ENCODE measurements at places on chromosomes 11 and 22.
A peak's percentile ranks its signal among the peaks of the same experiment; 100 is the strongest.

DNA sequence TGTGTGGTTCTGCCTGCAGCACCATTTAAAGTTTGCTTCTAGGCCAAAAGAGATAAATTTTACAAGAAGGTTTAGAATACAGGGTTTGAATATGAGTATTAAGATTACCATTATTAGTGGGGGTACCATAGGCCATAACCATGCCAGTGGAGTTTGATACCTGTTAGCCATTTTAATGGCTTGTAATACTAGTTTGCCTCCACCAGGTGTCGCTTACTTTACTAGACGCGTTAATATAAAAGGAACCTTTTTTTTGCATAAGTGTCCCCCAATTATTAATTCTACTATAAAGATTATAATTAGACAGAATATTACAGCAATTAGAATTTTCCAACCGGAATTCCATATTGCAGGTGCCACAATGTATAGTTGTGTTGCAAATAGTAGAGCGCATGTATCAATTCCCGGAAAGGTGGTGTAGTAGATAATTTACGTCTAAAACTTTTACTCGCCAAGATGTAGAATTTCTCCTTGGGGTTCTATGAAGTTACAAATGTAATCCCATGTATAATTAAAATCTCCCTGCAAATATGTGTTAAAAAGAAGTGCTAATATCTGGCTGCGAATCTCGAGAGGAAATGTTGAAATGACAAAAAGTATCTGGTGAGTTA lies 16.1 kb downstream of the MS4A6E start:
- no peak overlapping the region for H3K4me3 ChIP-seq
- H3K36me3 ChIP-seq, result no peaks in the 10 kb centered on the region
- no peak overlapping the region for H3K27ac ChIP-seq

- H3K4me1 ChIP-seq, result no peaks in the 10 kb centered on the region
- H3K27ac ChIP-seq, result no peak overlapping the region
Measured at GRCh38 chr11:14861680-14862079, 30.4 kb downstream of the CYP2R1 start.

- H3K27ac ChIP-seq, result no peak overlapping the region
- H3K27me3 ChIP-seq, result no peaks in the 10 kb centered on the region
- H3K36me3 ChIP-seq, result no peaks in the 10 kb centered on the region
- no peaks in the 10 kb centered on the region for H3K4me1 ChIP-seq
Measured at GRCh38 chr11:90668502-90668901, 445.7 kb upstream of the CHORDC1 start.

- H3K4me1 ChIP-seq, result no peaks in the 10 kb centered on the region
- peaks cover 15% of the 10 kb centered on the region for H3K27me3 ChIP-seq
- no peak for DNase-seq
Measured at GRCh38 chr11:12167061-12168000, 56.9 kb downstream of the MICAL2 start.

- peak overlapping the region; percentile 100 for H3K27ac ChIP-seq
- H3K4me3 ChIP-seq, result peak overlapping the region; percentile 94
- peak; percentile 86 for DNase-seq
- peaks cover 17% of the 10 kb centered on the region for H3K36me3 ChIP-seq
Measured at GRCh38 chr11:65425105-65425970, 2.7 kb downstream of the NEAT1 start.

DNA sequence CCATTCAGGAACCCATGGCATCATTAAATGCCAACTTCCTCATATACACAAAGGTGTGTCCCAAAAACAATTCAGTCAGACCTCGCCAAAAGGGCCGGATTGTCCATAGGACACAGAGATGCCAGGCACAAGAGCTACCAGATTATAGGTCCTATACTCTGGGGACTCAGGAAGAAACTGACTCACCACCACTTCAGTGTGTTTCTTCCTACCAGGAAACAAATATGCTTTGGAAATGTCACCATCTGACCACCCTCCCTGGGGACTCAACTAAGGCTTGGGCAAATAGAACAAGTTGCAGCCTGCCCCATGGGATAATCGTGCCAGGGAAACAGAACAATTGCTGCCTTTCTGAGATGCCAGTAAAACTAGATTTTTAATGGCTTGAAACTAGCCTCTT lies 11.7 kb downstream of the POU2AF3 start:
- H3K36me3 ChIP-seq, result peaks cover 16% of the 10 kb centered on the region
- DNase-seq, result no peak
- H3K4me3 ChIP-seq, result no peak overlapping the region
- no peak overlapping the region for H3K27ac ChIP-seq

DNA sequence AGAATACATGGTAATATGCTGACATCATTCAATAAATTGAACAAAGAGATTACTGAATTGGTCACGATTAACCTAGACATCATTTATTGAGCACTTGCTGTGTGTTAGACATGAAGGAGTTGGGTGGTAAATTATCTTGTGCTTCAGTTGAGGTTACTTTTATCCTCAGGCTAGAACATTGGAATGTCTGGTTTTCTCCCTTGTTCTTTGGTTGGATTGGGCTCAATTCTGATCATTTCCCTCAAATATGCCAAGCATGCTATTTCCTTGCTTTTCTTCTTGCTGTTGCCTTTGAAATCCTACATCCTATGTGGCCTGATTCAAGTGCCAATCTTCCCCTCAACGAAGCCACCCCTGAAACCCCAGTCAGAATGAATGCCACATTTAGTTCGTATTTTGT lies 65.8 kb downstream of the DEUP1 start:
- no peaks in the 10 kb centered on the region for H3K36me3 ChIP-seq
- no peaks in the 10 kb centered on the region for H3K4me1 ChIP-seq
- H3K27me3 ChIP-seq, result no peaks in the 10 kb centered on the region
- no peak overlapping the region for H3K4me3 ChIP-seq
- DNase-seq, result no peak

GRCh38 chr11:106228996-106229395 lies 151.5 kb downstream of the AASDHPPT start:
- no peaks in the 10 kb centered on the region for H3K36me3 ChIP-seq
- H3K27ac ChIP-seq, result no peak overlapping the region
- no peak overlapping the region for H3K4me3 ChIP-seq
- no peaks in the 10 kb centered on the region for H3K27me3 ChIP-seq
- DNase-seq, result no peak
- H3K4me1 ChIP-seq, result no peaks in the 10 kb centered on the region

GRCh38 chr11:130601141-130601540 lies 152.7 kb downstream of the ADAMTS15 start:
- no peaks in the 10 kb centered on the region for H3K27me3 ChIP-seq
- DNase-seq, result no peak
- H3K4me1 ChIP-seq, result no peaks in the 10 kb centered on the region
- H3K27ac ChIP-seq, result no peak overlapping the region

- no peak for DNase-seq
- H3K4me1 ChIP-seq, result peaks cover 9% of the 10 kb centered on the region
- peak overlapping the region; percentile 85 for H3K27ac ChIP-seq
- H3K27me3 ChIP-seq, result no peaks in the 10 kb centered on the region
- no peak overlapping the region for H3K4me3 ChIP-seq
- peaks cover 9% of the 10 kb centered on the region for H3K36me3 ChIP-seq
Measured at GRCh38 chr22:23263651-23264555, 83.6 kb downstream of the BCR start.

DNA sequence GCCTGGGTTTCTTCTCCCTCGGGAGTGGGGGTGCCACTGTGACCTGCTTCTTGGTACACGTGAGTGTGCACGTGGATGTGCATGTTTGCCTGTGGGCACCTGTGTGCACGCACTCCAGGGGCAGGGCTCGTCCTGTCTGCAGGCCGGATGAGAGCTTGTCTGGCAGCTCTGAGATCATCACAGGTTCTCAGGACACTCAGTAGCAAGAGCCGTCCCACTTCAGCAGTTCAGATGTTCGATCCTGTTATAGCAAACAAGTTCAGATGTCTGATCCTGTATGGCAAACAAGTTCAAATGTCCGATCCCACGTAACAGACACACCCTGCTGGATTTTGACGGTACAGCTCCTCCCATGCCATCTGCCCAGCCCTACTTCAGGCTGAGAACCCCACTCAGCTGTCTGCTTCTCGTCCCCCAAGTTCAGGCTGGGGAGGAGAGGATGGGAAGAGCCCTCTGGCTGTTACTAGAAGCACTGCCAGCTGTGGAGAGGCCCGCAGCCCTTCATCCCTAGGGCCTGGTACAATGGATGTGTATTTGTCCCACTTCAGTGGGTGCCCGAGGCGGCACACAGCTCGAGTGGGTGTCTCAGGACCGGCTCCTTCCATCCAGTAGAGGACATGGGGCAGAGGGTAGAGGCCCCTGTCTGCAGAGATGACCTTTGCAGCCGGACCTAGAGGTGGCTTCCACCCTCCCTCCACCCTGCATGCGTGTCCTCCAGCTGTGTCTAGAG lies 1126.9 kb downstream of the BRD1 start:
- no peak overlapping the region for H3K27ac ChIP-seq
- no peaks in the 10 kb centered on the region for H3K27me3 ChIP-seq
- no peak overlapping the region for H3K4me3 ChIP-seq

- no peak for DNase-seq
- no peak overlapping the region for H3K4me3 ChIP-seq
- no peaks in the 10 kb centered on the region for H3K4me1 ChIP-seq
- H3K27me3 ChIP-seq, result no peaks in the 10 kb centered on the region
- peaks cover 17% of the 10 kb centered on the region for H3K36me3 ChIP-seq
Measured at GRCh38 chr11:68889948-68890446, 13.6 kb downstream of the MRPL21 start.

- H3K27ac ChIP-seq, result no peak overlapping the region
- no peak for DNase-seq
- peaks cover 3% of the 10 kb centered on the region for H3K4me1 ChIP-seq
Measured at GRCh38 chr22:38649841-38650522, 6.2 kb downstream of the FAM227A start.

- peak; percentile 35 for DNase-seq
Measured at GRCh38 chr11:122746050-122746478, 90.5 kb downstream of the UBASH3B start.

DNA sequence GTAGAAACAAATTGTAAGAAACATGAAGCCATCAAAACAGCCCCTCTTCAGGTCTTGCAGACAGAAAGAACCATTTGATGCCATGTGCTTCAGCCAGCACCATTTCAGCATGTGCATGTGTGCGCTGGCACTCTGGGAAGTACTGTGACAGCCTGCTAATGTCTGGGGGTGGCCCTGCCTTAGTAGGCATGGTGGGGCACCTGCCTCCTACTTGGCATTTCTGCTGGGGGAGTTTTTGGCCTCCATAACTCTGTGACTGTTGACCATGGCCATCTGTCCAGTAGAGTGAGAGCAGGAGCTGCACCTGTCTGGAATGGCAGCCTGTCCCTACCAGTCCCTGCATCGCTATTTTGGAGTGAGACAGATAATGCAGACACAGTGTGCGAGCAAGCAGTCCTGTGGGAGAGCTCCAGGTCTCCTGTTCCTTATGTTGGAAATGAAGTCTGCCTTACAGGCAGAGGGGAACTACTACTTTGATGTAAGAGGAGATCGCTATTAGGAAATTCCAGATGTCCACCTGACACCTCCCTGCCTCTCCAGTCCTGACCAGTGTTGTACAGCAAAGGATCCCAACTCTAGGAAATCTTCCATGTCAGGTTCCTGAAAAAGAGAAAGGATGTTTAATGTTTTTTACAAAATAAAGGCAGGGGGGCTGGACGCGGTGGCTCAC lies 102.5 kb downstream of the ATXN10 start:
- no peaks in the 10 kb centered on the region for H3K27me3 ChIP-seq
- H3K4me1 ChIP-seq, result peaks cover 45% of the 10 kb centered on the region
- H3K4me3 ChIP-seq, result no peak overlapping the region
- no peak overlapping the region for H3K27ac ChIP-seq
- no peak for DNase-seq

DNA sequence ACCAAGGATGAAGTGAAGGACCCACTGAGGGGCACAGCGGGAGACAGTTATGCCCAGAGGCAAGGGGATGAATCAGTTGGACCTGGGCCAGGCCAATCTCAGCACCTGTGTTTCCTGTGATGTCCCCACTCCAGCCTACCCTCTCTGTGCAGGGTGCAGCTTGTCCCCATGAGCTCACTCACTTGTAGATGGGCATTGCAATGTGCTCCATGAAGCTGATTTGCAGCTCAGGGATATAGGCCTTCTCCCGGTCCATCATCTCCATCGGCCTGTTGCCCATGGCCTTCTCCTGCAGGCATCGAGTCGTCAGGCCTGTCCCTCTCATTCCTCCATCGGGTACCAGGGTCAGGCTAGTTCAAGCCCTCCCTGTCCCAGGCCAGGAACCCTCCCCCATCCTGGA lies 96.2 kb downstream of the PDE2A start:
- no peak for DNase-seq
- no peak overlapping the region for H3K27ac ChIP-seq
- peaks cover 18% of the 10 kb centered on the region for H3K4me1 ChIP-seq
- no peak overlapping the region for H3K4me3 ChIP-seq
- no peaks in the 10 kb centered on the region for H3K36me3 ChIP-seq

- H3K27me3 ChIP-seq, result no peaks in the 10 kb centered on the region
- H3K27ac ChIP-seq, result no peak overlapping the region
- H3K4me1 ChIP-seq, result peaks cover 7% of the 10 kb centered on the region
- no peak for DNase-seq
Measured at GRCh38 chr22:49871482-49871881, 17.8 kb downstream of the ZBED4 start.

DNA sequence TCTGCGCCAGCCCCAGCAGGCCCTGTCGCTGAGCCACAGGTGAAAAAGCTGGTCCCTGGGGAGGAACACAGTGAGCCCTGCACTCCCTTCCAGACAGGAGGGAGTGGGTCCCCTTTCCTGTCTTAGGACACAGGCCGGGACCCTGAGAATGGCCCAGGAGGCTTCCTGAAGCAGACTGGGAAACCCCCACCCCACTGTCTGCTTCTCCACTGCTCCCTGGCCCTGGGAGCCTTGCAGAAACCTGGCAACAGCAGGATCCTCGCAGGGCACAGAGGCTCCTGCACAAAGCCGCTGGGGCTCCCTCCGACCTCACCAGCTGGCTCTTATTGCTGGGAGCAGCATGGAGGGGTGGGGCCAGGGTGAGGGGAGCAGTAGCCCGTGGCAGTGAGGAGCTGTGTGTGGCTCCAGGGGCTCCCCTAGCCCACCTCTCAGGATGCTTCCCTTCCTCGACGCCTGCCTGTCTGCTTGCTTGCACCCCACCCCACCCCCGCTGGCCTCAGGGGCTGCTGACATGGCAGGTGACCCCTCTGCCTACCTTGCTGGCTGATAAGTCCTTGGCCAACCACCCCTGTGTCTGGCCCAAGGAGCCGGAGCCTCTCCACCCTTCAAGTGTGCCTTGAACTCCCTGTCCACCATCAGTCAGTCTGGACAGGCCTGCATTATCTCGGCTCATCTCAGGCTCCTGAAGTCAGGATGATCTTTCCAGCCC lies 72.1 kb upstream of the KCNQ1OT1 start:
- no peak overlapping the region for H3K27ac ChIP-seq
- H3K36me3 ChIP-seq, result peaks cover 24% of the 10 kb centered on the region
- H3K4me1 ChIP-seq, result no peaks in the 10 kb centered on the region
- no peak for DNase-seq
- no peak overlapping the region for H3K4me3 ChIP-seq
- no peaks in the 10 kb centered on the region for H3K27me3 ChIP-seq

GRCh38 chr11:18427240-18427639 lies 15.1 kb downstream of the LDHC start:
- H3K27ac ChIP-seq, result no peak overlapping the region
- DNase-seq, result no peak
- H3K4me1 ChIP-seq, result no peaks in the 10 kb centered on the region
- no peak overlapping the region for H3K4me3 ChIP-seq

GRCh38 chr11:15845261-15845660 lies 511.1 kb downstream of the SOX6 start:
- H3K4me3 ChIP-seq, result no peak overlapping the region
- no peak for DNase-seq
- peaks cover 6% of the 10 kb centered on the region for H3K27me3 ChIP-seq
- no peak overlapping the region for H3K27ac ChIP-seq
- no peaks in the 10 kb centered on the region for H3K4me1 ChIP-seq

GRCh38 chr11:65915101-65915820 lies 3.6 kb downstream of the C11orf68 start:
- peaks cover 3% of the 10 kb centered on the region for H3K27me3 ChIP-seq
- no peak overlapping the region for H3K27ac ChIP-seq
- H3K4me3 ChIP-seq, result no peak overlapping the region
